ENCODE measurements at places on chromosomes 5 and 9.
A peak's percentile ranks its signal among the peaks of the same experiment; 100 is the strongest.

DNA sequence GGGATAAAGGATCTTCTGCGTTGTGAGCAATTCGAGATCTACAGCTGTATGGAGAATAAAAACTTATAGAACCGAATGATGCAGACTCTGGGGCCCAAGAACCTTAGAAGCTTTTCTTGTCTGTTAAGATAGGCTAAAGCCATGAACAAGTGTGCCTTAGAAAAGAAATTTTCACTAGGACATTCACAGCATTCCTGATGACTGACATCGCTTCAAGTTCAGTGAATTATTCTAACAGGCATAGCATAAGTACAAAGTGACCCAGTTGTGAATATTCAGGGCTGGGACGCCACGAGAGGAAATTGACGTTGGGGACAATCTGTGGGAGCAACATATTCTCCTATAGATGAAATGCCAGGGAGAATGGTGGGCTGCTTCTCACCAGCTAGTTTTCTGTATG is 32.0 kb upstream of the PANK3 start:
- no peak for DNase-seq

- DNase-seq, result no peak
Measured at GRCh38 chr9:93491593-93492232, 38.3 kb upstream of the FAM120AOS start.

DNA sequence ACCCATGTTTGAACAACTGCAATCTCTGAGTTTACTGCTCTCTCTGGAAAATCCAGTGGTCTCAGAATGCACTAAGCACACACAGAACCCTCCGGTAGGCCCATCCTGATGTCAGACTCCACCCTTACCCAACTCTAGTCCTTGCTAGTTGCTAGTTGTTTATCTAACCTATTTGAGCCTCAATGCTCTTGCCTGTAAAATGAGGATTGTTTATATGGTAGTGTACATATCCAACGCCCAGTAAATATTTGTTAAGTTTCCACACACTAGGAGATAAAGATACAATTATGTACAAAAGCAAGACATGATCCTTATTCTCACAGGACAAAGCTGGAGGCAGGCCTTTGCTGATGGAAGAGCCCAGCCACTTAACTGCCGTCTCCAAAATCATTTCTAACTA is 192.2 kb downstream of the SPOCK1 start:
- no peak for DNase-seq

DNA sequence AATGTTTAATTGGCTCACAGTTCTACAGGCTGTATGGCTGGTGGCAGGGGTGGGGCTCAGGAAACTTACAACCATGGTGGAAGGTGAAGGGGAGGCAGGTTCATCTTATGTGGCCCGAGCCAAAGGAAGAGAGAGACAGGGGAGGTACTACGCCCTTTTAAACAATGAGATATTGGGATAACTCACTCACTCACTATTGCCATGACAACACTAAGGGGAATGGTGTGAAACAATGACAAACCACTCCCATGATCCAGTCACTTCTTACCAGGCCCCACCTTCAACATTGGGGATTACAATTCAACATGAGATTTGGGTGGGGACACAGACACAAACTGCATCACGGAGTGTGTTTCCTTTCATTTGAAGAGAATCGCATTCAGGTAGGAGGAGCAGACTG is 220.9 kb downstream of the GADD45G start:
- DNase-seq, result no peak

GRCh38 chr9:107856633-107857032 is 367.1 kb upstream of the KLF4 start:
- no peak for DNase-seq

DNA sequence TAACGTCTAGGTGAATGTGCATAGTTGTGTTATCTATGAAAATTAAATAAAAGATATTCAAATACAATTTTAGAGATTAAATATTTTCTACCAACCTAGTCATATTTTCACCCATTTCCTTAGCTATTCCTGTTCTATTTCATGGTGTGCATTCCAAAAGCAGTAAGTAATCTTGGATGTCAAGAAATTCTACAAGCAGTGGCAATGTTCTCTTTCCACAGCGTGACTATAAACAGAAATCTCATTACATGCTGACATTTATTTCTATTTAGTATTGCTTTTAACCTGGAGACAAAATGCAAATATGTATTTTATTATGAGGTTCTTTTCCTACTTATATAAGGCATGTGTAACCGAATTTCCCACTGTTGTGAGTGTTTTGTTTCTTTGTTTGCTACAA is 510.0 kb downstream of the ACTL7B start:
- no peak for DNase-seq

DNA sequence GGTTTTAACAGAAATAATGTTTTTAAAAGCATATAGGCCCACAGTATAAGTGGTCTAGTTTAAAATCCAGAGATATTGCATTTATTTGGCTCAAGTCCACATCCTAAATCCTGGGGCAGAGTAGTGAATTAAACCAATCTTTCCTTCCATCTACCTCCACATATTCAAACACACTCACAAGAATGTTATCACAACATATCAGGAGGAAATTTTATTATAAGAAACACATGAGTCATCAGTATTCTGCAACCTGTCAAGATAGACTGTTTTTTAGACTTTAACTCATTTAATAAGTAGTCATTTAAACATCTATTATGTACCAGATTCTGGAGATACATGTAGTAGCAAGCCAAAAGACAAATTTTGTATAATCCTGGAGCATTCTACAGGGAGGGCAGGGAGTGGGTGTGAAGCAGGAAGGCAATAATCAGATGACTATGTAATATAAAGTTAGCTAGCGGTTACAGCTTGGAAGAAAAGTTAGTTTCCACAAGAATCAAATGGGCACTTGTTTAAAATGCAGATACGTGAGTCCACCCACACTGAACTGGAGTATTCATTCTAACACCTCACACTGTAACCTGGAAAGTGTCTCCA is 187.3 kb upstream of the PIK3R1 start:
- no peak for DNase-seq

DNA sequence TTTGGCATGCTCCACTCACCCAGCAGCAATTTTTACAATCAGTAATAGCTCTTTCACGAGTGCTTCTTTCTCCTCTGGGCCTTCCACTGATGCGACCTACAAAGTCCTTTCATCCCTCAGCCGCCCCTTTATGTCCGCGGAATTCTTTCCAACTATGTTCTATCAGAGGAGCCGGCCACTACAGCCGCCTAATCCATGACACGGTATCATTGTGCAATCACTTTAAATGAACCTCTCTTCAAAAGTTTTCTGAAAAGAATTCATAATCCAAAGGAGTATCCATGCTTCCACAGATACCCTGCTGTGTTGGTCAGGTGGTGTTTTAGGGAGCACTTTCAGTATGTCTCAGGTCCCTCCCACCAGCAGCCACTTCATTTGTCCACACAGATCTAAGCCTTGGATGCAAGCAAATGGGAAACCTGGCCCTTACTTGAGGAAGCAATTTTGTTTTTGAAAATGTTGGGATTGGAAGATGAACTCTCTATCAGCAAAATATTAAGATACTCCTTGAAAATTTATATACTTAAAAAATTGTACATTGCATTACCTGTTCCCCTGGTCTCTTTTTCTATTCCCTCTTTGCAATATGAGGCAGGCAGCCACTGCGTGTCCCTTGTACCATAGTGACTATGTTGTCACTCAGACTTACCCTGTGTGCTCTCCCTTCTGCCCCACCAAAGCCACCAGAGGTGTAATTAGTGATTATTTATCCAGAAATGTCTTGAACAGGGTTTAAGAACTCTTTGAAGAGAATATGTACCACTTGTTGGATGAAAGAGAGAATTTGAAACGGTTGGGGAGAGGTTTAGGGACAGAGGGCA is 12.9 kb upstream of the MEF2C start:
- DNase-seq, result peak; percentile 11

- DNase-seq, result no peak
Measured at GRCh38 chr9:37593883-37594448, 1.6 kb upstream of the TOMM5 start.

- DNase-seq, result no peak
Measured at GRCh38 chr5:73321757-73322436, 126.7 kb downstream of the FOXD1 start.

- DNase-seq, result no peak
Measured at GRCh38 chr5:116497631-116498030, 77.0 kb downstream of the SEMA6A start.

- no peak for DNase-seq
Measured at GRCh38 chr5:2553611-2554010, 197.9 kb downstream of the IRX2 start.

- DNase-seq, result no peak
Measured at GRCh38 chr9:114830546-114830945, 24.7 kb upstream of the TNFSF15 start.

DNA sequence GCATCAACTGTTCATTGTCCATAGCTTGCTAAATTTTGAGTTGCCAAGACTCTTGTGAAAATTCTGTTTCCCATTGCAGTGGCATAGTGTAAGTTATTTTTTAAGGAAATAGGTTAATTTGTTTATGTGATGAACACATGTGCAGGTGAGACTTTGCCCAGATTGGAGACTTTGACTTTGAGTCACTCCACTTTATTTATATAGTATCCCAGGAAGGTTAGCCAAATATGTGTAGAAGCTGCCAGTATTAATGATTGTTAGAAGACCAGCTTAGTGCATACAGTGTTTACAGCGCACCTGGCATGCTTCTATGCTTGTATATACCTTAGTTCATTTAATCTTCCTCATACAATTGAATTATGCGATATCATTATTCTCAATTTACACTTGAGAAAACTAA is 51.0 kb downstream of the MTAP start:
- DNase-seq, result no peak

DNA sequence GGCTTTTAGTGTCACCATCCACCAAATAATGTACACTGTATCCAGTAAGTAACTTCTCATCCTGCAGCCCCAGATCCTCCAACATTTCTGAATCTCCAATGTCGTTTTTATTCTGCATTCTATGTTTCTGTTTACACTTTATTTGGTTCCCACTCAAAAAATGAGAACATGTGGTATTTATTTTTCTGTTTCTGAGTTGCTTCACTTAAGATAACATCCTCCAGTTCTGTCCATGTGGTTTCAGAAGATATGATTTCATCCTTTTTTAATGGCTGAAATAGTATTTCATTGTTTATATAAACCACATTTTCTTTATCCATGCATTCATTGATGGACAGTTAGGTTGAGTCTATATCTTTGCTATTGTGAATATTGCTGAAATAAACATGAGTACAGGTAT is 677.3 kb upstream of the FTMT start:
- DNase-seq, result no peak

- no peak for DNase-seq
Measured at GRCh38 chr9:89942643-89943042, 337.8 kb downstream of the GADD45G start.

- DNase-seq, result no peak
Measured at GRCh38 chr5:96035796-96036195, 74.1 kb upstream of the ELL2 start.

- no peak for DNase-seq
Measured at GRCh38 chr5:145855763-145856267, 17.0 kb downstream of the GRXCR2 start.

GRCh38 chr5:135565725-135566421 is 12.9 kb downstream of the CXCL14 start:
- DNase-seq, result peak; percentile 78

DNA sequence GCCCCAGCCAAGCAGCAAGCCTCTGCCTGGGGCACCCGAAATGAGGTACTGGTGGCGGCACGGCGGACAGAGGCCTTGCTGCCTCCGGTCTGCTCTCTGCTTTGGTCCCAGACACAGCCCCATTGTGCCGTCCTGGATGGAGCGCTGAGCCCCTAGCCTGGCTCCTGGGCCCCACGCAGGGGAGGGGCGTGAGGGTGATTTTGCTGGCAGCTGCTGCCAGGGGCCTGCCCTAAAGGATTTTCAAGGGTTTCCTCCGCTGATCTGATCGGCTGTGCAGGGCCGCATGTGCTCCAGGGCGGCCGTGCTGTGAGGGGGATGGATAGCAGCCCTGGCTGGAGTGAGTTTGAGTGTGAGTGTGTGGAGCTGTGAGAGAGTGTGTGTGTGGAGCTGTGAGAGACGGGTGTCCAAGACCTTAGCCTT is 1.3 kb downstream of the GPSM1 start:
- DNase-seq, result no peak

GRCh38 chr9:36746415-36746814 is 173.7 kb downstream of the MELK start:
- no peak for DNase-seq

GRCh38 chr5:95739857-95740256 is 8.7 kb downstream of the RHOBTB3 start:
- no peak for DNase-seq

DNA sequence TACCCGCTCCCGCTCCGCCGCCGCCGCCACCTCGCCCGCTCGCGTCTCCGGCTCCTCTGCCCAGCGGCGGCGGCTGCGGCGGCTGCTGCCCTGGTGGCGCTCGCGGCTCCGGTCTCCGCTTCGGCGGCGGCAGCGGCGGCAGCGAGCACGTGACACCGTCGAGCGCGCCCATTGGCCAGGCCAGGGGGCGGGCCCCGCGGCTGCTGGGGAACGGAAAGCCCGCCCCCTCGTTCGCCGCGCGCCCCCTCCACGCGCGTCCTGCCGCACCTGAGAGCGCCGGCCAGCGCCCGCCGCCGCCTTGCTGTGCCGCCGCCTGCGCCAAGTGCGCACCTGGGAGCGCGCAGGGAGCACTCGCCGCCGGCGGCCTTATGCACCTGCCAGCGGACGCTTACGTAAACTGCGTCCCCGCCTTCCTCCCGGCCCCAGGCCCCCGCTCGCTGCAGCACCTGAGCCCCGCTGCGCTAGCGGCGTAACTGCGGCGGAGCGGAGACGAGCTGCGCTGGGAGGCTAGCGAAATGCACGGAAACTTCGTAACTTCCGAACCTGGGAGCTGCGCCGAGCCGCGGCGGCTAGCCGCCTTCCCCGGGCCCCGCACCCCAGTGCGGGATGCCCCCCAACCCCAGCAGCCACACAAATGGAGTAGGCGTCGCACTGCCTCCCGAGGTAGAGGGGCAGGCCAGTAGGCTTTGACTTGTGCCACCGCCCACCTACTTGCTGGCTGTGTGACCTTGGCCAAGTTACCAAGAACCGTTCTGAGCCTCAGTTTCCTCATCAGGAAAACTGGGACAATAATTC is at the start of gene STRBP:
TSS of gene STRBP (minus strand) at position 122 of the 795 bp plus-strand sequence. CDS start 84,452 bp downstream, outside the sequence.
- DNase-seq, result peak; percentile 91

- no peak for DNase-seq
Measured at GRCh38 chr9:70517926-70518610, 103.6 kb upstream of the KLF9 start.

DNA sequence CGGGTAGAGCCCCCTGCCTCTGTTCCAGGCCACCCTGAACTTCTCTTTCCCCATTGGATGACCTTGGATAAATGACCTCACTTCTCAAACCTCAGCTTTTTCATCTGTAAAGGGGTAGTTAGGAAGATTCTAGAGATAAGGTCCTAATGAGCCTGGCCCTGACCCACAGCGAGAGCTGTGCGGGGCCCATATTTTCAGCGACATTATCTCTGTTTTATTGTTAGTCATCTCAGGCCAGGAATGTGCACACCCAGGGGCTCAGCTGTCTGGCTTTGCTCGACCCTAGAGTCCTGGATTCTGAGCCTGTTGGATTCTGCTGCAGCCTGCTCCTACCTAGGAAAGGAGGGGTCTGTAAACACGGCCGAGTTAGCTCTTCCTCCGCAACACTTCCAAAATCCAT is 81.2 kb upstream of the LMX1B start:
- no peak for DNase-seq

DNA sequence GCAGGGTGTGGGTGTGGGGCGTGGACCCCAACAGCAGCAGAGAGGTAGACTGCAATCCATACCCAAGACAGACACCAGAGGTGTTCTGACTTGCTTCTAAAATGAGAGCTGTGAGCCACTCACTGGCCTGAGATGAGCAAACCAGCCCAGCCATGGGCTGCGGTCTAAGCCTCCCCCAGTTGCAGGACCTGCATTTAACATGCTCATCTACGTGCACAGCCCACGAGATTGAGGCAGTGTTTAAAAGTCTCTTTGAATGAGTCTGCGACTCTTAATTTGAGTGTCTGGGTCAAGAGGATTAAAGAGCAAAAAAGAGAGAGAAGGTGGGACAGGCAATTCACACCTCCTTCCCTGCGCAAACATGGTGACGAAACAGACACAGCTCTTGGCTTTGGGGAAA is 5.9 kb downstream of the SURF4 start:
- DNase-seq, result no peak
